K562 (cell line): ENCODE measurements at places on chromosomes 3 and 15.

GRCh38 chr3:94089126-94089525, 26.3 kb downstream of the NSUN3 start:
- DNase-seq, result no peak

- DNase-seq, result no peak
Measured at GRCh38 chr3:10547413-10547812, 42.0 kb upstream of the ATP2B2 start.

GRCh38 chr15:73959012-73959581, 32.8 kb downstream of the LOXL1 start:
- DNase-seq, result no peak

GRCh38 chr3:138686771-138687221, 78.2 kb downstream of the FAIM start:
- no peak for DNase-seq

- DNase-seq, result no peak
Measured at GRCh38 chr3:130918328-130918727, 24.4 kb downstream of the ATP2C1 start.

GRCh38 chr15:68815598-68815997, 5.1 kb downstream of the ANP32A start:
- no peak for DNase-seq

- peak; percentile 82 for DNase-seq
Measured at GRCh38 chr3:42830437-42831320, 21.4 kb downstream of the ACKR2 start.

GRCh38 chr3:68912376-68912775, 20.0 kb downstream of the TAFA4 start:
- no peak for DNase-seq

GRCh38 chr3:151262871-151263525, 15.3 kb downstream of the P2RY14 start:
- no peak for DNase-seq

DNA sequence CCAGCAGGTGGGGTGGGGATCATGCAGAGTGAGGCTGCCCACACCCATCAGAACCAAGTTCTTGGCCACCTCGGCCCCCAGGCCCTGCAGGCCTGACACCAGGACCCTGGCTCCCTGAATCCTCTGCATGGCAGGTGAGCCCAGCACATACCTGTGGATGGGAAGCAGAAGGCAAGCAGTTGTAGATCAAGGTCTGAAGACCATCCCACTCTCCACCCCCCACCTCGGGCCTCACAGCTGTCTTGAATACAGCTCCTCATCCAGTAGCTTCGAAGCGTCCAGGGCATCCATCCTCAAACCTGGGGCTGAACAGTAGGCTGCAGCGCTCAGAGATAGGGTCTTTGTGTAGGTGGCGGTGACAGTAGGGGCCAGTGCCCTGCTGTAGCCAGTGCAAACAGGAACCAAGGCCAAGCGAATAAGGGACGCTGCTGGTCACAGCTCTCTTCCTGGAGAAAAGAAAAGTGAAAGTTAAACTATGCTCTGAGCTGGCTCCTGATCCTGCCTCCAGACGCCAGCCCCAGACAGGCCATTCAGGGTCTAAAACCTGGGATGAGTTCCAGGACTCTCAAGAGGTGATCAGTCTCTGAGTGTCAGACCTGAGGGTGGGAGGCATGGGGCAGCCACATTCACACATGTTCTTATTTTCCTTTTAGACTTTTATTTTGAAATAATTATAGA, at the start of gene UBA7:
Gene UBA7, minus strand, starts transcription at position 457 of the 678 bp plus-strand sequence. Its CDS starts 166 bp downstream, at position 291.
- DNase-seq, result peak; percentile 17

DNA sequence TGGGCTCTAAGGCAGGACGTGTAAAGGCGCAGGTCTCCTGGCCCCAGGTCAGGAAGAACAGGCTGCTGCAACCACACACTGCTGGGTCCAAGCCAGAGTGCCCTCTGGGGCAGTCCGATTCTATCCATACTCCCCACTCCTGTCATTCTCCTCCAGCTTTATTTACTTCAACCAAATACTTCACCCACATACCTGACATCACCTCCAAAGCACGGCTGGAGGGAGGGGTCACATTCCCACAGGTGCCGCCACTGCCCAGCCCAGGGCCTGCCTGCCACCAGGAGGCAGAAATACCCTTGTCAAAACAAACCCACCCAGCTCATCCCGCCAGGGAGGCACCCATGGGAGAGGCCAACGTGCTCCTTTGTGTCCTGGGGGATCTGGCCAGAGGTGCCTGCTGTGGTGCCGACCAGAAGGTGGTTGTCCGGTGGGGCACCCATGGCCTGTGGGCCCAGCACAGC, 100.4 kb downstream of the DAPK2 start:
- no peak for DNase-seq

DNA sequence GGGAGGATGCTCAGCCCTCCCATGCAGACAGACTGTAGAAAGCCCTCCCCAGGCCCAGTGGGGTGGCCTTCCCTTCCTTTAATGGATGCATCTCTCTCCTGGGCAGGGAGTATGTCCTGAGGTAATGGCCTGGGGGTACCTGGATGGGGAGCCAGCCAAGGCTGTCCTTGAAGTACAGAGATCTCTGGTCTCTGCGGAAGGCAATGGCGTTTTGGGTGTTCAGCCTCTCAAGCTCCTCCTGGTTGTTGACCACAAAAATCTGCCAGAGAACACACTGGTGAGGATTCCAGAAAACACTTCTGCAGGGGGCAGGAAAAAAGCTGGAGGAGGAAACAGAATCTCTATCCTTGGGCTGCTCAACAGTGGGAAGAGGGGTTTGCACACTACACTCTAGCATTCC, 28.9 kb downstream of the EAF1 start:
- DNase-seq, result no peak

DNA sequence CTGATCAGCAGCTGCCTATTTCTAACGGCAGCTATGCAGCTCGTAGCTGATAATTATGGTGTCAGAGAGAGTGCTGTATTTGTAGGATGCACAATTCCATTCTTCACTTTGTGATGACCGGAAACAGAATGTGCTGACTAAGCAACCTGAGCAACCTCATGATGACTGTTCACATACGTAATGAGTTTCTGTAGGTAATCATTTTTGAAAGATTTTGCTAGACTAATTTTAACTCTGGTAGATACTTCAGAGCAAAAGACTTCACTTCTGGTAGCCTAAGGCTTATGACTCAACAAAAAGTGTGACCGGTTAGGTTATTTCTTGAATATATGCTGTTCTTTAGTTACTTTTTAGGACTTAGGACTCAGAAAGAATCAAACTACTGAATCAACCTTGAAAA, 567.7 kb downstream of the NAALADL2 start:
- DNase-seq, result no peak

- DNase-seq, result no peak
Measured at GRCh38 chr15:46996359-46996758, 720.9 kb upstream of the SEMA6D start.

- no peak for DNase-seq
Measured at GRCh38 chr3:30167541-30168011, 438.8 kb upstream of the TGFBR2 start.

DNA sequence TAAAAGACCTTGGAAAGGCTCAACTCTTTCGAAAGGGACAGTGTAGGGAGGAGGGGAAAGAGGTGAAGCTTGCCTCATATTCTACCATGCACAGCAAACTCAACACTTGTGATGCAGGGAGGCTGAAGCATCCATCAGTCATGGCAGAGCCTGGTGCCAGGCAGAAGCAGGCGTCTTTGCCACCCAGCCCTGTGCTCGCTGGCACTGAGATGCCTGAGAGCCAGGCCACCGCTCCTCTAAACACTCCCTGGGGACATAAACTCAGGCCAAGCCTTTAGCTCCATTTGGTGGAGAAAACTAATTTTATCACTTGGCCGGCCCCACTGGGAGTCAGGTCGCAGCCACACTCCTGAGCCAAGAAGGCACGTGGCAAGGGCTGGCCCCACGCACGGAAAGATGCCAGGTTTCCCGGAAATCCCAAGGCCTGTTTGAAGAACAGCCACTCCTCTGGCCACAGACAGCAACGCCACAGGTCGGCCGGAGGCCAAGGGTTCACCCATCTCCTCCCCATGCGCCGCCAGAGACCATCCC, 30.7 kb downstream of the XXYLT1 start:
- no peak for DNase-seq

DNA sequence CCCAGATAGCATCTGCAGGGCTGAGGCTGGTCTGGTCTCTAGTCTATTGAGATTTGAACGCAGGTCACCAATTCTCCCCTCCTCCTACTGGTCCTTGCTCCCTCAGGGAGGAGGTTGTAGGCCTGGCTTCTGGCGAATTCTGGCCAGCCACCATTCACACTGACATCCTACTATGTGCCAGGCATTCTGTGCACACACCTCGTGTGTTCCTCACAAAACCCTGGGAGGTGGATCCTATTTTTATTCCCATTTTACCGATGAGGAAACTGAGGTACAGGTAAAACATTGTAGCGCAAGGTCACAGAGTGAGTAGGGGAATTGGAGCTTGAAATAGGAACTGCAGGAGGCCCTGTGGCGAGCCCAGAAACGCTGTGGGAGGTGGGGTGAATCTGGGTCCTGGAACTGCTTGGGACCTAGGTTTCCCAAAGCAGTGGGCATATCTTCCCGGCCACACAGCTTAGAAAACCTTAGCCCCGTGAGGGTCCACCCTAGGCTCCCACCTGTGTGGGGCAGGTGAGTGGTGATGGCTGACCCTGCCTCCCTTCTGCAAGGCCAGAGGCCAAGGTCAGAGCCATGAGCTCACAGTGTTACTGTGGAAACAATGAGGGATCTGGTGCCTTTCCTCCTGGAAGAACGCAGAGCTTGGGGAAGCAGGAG, 4.8 kb upstream of the ATP2B2 start:
- DNase-seq, result no peak

DNA sequence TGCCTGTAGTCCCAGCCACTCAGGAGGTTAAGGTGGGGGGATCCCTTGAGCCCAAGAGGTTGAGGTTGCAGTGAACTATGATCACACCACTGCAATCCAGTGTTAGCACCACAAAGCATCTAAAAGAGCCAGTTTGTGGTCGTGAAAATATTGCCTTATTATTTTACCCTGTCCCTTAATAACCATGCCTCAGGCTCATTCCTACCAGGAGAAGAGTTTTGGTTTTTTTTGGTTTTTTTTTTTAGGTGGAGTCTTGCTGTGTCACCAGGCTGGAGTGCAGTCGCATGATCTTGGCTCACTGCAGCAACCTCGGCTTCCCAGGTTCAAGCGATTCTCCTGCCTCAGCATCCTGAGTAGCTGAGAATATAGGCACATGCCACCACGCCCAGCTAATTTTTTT, 17.9 kb upstream of the AVEN start:
- no peak for DNase-seq

DNA sequence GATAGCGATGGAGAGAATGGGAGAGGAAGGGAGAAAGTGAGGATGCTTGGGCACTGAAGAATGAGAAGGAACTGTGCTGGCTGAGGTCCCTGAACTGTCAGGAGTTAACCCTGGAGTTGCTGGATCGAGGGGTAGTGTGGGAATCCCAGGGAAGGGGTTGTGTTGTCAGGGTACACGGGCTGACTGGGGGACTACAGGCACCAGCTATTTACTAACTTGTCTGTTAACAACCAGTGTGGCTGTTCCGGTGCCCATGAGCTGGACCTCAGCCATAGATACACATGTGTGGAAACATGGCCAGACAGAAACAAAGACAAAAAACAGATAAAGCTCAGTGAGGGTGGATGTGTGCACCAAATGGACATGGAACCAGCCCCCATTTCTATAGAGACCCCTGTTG, 55.1 kb downstream of the GASK1A start:
- no peak for DNase-seq

DNA sequence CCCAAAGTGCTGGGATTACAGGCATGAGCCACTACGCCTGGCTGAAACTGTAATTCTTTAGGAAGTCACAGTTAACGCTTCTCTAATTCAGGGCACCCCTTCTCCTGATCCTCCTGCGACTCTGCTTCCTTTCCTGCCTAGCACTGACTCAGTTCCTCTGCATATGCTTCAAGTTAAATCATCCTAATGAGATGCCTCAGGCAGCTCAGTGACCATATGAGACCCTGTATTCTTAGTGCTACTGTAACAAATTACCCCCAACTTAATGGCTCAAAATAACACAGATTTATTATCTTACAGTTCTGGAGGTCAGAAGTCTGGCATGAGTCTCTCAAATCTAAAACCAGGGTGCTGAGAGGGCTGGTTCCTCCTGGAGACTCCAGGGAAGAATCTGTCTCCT, 271.8 kb upstream of the LYSMD4 start:
- no peak for DNase-seq

GRCh38 chr3:131711114-131711768, 208.5 kb upstream of the MRPL3 start:
- DNase-seq, result no peak

- DNase-seq, result no peak
Measured at GRCh38 chr3:24439021-24439420, 55.6 kb downstream of the THRB start.

- DNase-seq, result no peak
Measured at GRCh38 chr15:100439514-100439913, 89.2 kb downstream of the CERS3 start.

GRCh38 chr3:196968233-196969133, at the start of gene PIGZ:
PIGZ (minus strand) TSS chr3:196968833; CDS start chr3:196952031, 16,802 bp downstream.
- DNase-seq, result peak; percentile 84

GRCh38 chr3:129929383-129929782, 35.9 kb upstream of the TMCC1 start:
- no peak for DNase-seq

GRCh38 chr3:169052465-169053302, 610.8 kb downstream of the MECOM start:
- DNase-seq, result no peak
